Activated CD4-positive, alpha-beta T cell treated with anti-CD3 and anti-CD28 coated beads, Interleukin-2, Interleukin-6, amounts not matched to agents 100 ng/mL and 50 ng/mL, durations not matched to agents 16 hours and 8 hours (primary cell): ENCODE measurements at places on chromosomes 4 and X.

DNA sequence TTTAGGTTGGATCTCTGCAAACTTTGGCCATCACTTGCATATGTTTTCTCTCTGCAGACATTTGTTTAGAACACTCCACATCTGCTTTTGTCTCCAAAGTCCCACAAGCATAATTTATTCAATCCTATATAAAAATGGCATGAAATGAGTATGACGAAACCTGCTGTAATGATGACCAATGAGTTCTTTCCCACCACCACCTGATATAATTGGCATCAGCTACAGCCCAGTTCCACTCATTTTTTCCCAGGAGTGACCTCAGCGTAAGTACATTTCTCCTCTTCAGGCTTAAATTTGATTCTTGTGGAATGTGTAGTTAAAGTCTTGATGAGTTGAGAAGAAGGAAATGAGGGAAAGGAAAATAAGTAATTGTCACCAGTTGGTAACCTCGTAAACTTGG lies 205.1 kb downstream of the AWAT2 start:
- no peak for DNase-seq

- DNase-seq: no peak
These were observed 44.3 kb downstream of the CNGA1 start for GRCh38 chr4:47972181-47972580.

DNA sequence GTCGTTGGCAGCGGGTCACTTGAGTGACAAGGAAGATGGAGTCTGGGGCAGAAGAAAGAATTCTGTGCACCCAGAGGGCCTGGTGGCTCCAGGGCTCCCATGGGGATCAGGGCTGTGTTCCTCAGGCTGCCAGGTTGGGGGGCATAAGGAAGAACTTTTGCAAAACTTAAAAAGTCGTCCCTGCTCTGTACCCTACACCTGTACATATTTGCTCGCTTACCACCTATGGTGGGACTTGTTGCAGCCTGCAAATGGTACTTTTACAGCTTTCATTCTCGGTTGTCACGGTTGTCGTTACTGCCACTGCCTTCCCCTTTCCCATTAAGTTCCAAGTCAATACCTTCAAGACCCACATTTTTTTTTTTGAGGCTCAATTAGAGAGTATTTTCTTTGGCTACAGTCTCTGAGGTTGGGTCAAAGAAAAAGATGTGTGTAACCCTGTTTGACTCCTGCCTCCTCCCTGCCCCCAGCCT lies 9.1 kb downstream of the ARX start:
- DNase-seq: no peak

- DNase-seq: peak; percentile 41
These were observed 201.4 kb downstream of the CCNG2 start for GRCh38 chr4:77358315-77358928.

DNA sequence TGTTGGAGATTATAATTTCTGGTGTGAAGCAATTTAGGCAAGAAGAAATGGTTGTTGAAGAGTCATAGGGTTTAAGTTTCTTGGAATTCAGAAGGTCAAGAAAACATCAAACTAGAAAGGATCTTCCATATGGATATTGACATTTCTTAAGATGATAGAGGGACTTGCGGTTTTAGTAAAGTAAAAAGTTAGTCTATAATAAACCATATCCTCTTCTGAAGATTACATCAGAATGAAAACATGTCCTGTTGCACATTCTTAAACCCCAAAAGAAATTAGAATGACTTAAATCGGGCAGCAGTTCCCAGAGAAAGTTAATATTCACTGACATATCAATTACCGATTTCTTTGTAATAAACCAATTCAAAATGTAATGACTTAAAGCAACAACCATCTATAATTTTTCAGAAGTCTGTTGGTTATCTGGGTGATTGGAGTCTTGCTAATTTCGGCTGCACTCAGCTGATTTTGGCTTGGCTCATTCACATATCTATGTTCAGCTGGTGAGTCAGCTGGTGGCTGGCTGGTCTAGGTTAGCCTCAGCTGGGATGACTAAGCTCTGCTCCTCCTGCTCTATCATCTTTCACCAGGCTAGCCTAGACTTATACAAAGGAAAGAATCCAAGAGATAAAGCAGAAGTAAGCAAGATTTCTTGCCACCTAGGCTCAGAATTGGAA lies 24.4 kb upstream of the DYNLT3 start:
- peak; percentile 28 for DNase-seq

DNA sequence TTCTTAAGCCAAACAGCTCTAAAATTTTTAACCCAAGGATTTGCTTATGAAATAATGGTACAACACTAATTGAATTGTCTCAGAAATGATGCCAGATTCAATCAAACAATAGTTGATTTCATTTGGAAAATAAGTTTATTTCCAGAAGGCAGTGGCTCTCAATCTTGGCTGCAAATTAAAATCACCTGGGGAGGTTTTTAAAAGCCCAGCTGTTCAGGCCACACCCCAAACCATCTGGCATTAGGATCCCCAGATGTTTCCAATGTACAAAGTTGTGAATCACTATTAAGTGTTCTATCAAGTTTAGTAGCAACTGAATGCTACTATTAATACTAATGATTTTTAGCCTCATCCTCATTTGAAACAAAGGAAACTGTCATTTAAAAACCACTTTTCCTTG lies 22.2 kb downstream of the TMEM184C start:
- no peak for DNase-seq

- no peak for DNase-seq
These were observed 13.3 kb downstream of the KIAA0232 start for GRCh38 chr4:6795821-6796220.

DNA sequence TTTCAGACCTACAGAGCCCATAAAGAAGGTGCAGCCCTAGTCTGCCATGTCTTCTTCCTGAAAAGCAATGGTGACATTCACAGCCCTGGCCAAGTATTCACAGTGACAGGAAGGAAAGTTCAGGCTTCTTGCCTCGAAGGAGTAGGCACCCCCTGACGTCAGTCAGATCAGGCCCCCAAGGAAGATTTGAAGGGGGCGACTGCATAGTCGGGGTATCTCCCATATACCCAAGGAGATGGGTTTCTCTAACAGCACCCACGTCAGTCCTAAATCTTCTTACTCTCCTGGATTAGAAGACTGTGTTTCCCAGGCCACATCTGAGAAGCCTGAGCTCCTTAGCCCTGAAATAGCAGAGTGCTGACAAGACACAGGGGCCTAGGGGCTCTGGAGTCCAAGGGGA lies at the start of gene PPEF2:
Gene PPEF2, minus strand, starts transcription at position 101 of the 400 bp plus-strand sequence. CDS start 6,127 bp downstream, outside the sequence.
- no peak for DNase-seq

- no peak for DNase-seq
These were observed 25.4 kb downstream of the ARFIP1 start for GRCh38 chr4:152805071-152805650.

DNA sequence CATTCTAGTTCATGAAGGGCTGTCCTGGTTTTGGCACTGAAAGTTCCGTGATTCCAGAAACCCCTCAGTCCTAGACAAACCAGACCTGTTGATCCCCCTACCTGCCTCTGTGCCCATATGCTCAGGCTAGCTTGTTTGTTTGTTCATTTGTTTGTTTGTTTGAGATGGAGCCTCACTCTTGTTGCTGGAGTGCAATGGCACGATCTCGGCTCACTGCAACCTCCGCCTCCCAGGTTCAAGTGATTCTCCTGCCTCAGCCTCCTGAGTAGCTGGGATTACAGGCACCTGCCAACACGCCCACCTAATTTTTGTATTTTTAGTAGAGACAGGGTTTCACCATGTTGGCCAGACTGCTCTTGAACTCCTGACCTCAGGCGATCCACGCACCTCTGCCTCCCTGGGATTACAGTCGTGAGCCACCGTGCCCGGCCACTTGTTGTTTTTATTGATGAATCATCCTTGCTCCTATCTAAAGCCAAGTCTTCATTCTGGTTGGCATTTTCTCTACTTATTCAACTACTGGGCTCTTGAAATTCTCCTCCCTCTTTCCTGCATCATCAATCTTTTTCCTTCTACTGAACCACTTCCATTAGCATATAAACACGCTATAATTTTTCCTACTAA lies 86.3 kb upstream of the BMP2K start:
- DNase-seq: no peak

DNA sequence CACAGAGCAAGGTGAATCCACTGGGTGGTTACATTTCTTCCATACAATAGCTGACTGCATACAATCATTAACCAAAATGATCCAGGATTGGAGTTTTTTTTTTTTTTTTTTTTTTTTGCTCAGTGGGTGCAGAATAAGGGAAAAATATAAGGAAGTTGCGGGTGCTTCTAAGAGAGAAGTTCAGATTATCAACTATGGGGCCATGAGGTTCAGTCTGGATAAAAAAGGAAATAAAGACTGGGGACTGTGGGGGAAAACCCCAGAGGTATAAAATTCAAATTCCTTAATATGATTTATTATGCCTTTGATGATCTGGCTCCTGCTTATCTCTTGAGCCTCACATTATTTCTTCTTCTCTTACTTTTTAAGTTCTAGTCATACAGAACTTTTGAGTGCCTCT lies 5.9 kb upstream of the EIF1AX start:
- DNase-seq: no peak

- DNase-seq: no peak
These were observed 497.3 kb upstream of the PITX2 start for GRCh38 chr4:111120191-111120590.

- no peak for DNase-seq
These were observed 30.1 kb upstream of the RBMX start for GRCh38 chrX:136910565-136911035.

- DNase-seq: peak; percentile 66
These were observed 102.6 kb upstream of the PRKX start for GRCh38 chrX:3815896-3816664.

GRCh38 chr4:26020083-26020668 lies 106.2 kb downstream of the SMIM20 start:
- peak; percentile 35 for DNase-seq

DNA sequence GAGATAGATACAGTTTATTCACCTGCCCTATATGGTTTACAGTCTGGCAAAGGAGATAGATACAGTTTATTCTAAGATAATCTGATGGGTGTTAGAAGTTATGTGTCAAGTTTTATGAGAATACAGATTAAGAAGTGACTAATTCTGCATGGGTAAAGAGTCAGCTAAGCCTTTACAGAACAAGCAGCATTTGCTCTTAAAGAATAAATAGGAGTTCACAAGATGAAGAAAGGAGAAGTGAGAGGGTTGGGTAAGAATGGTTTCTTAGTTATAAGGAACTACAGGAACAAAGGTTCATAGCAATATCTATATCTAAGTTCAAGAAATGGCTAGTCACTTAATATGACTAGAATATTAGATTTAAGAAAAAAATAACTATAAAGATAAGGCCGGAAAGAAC lies 47.6 kb downstream of the THOC2 start:
- DNase-seq: no peak

- peak; percentile 74 for DNase-seq
These were observed 50.6 kb downstream of the LGI2 start for GRCh38 chr4:24980064-24980690.

DNA sequence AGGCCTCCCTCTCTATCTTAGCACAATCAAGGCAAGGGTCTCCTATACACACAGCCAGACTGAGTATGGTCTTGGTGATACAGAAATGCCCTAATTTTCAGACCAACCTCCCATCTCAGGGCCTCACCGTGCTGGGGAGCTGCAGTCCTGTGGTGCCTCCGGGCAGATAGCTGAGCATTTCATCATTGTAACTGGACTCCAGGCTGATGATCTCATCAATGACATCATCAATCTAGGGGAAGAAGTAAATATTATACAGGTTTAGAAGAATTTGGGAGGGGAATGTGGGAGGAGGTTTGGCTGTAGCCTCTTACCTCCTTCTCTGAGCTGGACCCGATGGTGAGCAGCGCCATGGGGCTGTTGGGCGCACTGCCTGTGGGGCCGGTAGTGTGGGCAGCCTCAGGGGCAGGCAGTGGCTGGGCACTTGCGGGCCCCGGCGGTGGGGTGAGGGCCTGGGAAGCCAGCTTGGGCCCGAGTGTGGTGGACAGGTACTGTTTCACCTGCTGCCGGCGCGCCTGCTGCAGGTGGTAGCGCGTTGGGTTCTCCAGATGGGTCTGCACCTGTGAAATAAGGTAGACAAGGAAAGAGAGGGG lies 5.2 kb downstream of the TFE3 start:
- DNase-seq: no peak

DNA sequence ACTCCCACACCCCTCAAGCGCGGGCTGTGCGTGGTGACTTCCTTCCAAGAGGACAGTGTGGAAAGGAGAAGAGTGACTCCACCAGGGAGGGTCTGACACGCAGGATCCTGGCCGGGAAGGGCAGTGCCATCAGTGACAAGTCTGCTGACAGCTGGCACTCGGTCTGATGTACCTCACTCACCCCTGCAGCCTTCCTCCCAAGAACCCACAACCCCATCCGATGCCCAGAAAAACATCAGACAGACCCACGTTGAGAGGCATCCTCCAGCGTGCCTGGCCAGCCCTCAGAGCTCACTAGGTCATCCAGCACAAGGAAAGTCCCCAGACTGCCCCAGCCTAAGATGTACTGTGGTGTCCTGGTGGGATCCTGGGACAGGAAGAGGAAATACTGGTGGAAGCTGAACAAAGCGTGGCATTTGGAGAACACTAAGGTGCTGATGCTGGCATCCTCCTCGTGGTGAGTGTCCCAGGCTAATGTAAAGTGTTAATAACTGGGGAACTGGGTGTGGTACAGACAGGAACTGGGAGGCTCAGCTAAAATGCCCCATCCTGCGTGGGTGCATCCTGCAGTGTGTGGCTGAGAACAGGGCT lies 200.0 kb upstream of the PSAPL1 start:
- no peak for DNase-seq

GRCh38 chr4:40395908-40396793 lies 61.0 kb downstream of the CHRNA9 start:
- no peak for DNase-seq

GRCh38 chrX:23626651-23627050 lies 40.6 kb upstream of the PRDX4 start:
- DNase-seq: no peak

- DNase-seq: no peak
These were observed 33.8 kb downstream of the CRLF2 start for GRCh38 chrX:1178580-1179057.

- peak; percentile 57 for DNase-seq
These were observed 53.6 kb downstream of the FIP1L1 start for GRCh38 chr4:53431052-53431451.

DNA sequence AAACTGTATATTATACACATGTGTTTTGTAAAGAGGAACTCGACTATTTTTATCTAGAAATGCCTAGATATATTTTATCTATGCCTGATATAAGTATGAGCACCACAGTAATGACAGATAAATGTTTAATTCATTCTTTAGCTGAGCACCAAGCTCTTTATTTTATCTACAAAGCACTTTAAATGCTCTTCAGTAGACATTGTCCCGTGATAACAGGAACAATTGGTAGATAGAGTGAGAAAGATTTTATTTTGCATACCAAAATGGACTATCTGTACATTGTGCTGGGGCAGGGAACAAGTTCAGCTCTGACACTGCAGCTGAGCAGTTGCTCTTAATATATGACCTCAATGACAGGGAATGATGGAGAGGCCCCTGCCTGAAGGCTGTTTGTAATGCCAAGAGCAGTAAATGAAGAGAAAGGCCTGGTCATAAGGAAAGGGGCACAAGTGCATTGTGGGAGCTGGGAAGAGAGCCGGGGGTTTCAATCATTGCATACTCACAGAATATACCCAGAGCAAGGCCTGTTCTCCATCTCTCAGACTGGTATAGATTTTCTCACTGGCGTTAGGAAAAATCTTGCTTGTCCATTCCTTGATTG lies 57.3 kb downstream of the SEPTIN11 start:
- DNase-seq: no peak
